ENCODE measurements at places on chromosomes 11 and 22.

GRCh38 chr11:104120493-104121137 lies 43.3 kb downstream of the PDGFD start:
- no peak for DNase-seq

DNA sequence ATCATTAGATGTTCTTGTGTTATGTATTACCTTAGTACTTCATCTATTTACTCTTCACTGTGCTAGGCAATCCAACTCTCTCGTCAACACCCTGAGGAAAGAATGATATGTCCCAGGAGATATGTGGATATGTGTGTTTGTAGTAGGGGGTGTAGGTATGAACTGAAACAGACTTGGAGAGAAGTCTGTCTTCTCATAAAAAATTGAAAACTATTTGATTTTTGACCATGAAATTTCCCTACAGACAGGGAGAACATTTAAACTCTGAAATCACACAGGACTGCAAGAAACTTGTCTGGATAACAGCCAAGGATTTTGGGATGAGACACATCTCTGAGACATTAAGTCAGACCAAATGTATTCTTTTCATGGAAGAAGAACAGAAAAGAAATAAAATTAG lies 967.0 kb upstream of the FAT3 start:
- DNase-seq = no peak

DNA sequence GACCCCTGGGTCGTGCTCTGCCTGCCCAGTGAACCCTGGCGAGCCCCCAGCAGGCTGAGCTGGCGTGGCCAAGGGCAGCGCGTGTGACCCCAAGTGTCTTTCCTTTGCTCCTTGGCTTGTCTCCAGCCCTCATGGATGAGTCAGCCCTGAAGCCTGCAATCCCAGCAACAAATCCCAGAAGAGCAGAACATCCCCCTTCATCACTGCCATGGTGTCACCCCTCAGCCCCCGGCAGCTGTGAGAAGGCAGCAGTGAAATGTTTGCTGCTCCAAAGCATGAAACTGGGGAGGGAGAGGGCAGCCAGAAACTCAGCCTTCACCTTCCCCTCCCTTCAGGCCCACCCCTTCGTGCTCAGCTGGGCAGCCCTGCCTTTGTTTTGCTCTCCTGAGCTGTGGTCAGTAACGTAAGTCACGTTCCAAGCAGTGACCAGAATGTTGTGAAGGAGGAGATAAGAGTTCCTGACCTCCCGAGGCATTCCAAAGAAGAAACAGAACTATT lies 29.8 kb downstream of the ADAMTS15 start:
- peak; percentile 50 for DNase-seq

- DNase-seq = no peak
These were observed 47.0 kb downstream of the PACSIN2 start for GRCh38 chr22:42967933-42968332.

DNA sequence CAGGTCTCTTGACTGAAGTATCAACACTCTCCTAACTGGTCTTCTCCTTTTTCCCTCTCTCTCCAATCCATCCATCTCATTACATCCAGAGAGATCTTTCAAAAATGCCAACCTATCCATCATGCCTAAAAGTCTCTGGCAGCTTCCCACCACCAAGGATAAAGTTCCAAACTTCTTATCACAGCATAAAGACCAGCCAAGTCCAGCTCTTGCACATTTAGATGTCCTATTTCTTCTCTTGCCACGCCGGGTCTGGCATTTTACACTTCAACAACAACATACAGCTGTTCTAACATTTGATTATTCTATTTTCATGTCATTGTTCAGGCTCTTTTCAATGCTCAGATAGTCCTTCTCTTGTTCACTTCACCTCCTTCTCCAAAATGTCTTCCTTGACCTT lies 70.6 kb downstream of the RELT start:
- DNase-seq = no peak

GRCh38 chr11:96105944-96106343 lies 182.0 kb upstream of the MTMR2 start:
- no peak for DNase-seq

- no peak for DNase-seq
These were observed 1479.2 kb downstream of the TBC1D22A start for GRCh38 chr22:48241658-48242057.

DNA sequence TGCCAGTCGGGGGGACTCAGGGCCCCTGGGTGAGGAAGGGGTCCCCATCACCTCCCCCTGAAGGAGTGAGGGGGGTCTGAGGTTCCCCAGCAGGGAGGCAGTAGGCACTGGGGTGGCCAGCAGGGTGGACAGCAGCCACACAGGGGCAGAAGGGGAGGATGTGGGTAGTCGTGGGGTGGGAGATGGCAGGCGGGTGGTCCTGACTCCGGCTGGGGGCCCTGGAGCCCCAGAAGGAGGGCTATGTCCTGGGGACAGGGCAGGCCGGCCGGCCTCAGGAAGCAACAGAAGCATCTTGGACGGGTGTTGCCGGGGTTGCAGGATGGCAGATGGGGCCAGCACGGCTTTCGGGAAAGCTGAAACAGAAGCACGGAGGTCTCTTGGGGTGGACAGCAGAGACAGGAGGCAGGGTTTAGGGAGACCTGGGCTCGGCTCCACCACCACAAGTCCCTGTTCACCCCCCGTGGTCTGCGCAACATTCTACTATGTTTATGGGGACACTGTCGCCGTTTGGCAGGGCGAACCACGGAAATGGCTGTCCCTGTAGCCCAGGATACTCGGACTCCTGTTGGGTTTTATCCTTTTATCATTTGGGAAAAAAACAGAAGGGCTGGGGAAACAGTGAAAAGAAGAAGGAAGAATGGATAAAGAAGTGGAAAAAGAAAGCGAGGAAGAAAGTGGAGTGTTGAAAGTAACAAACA lies 14.1 kb downstream of the VWCE start:
- no peak for DNase-seq

DNA sequence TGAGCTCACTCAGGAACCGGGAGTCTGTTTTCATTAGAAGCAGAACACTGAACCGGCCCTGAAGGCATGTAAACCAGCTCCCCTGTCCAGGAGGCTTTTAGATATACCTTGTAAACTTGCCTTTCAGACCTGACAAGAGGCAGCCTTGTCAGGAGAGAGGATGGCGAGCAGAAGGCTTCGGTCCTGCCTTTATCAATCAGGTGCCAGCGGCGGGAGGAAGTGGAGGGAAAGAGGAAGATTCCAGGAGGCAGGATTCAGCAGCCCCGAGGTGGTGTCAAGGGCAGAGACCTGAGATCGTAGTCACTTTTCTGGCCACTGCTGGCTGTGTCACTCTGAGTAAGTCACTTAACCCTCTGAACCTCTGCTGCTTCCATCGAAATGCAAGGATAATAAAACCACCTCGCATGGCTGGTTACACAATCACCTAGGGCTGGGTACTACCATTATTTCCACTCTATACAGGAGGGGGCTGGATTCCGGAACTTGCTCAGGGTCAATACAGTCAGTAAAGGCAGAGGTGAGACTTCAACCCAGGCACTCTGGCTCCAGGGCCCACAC lies 181.0 kb downstream of the CHST1 start:
- DNase-seq = no peak

DNA sequence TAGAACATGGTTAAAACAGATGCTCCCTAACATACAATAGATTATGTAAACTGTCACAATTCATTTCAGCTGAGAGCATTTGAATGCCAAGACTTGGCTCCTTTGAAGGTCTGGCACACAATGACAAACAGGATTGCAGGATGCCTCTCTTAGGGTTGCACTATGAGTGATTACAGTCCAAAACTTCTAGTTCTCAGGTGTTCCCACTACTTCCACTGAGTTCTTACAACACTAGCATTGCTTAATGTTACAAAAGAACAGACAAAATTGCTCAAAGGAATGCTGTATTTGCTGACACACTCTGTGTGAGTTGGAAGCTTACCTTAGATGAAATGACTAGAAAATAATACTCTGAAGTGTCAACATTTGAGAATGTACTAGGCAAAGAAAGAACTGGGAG lies 2413.8 kb upstream of the RAG2 start:
- DNase-seq = no peak
